ENCODE measurements at places on chromosomes 13 and 19.

- peak; percentile 96 for DNase-seq
Measured at GRCh38 chr13:49292742-49293486, 45.2 kb downstream of the CDADC1 start.

GRCh38 chr13:42735010-42735409 lies 46.4 kb upstream of the FAM216B start:
- DNase-seq = peak; percentile 30

- peak; percentile 9 for DNase-seq
Measured at GRCh38 chr19:6150289-6150688, 14.8 kb downstream of the ACSBG2 start.

GRCh38 chr19:39518975-39519374 lies 4.0 kb downstream of the SELENOV start:
- no peak for DNase-seq

- DNase-seq = no peak
Measured at GRCh38 chr13:103358255-103358932, 292.2 kb upstream of the SLC10A2 start.

- no peak for DNase-seq
Measured at GRCh38 chr19:4301590-4302242, 473 bp downstream of the TMIGD2 start.

DNA sequence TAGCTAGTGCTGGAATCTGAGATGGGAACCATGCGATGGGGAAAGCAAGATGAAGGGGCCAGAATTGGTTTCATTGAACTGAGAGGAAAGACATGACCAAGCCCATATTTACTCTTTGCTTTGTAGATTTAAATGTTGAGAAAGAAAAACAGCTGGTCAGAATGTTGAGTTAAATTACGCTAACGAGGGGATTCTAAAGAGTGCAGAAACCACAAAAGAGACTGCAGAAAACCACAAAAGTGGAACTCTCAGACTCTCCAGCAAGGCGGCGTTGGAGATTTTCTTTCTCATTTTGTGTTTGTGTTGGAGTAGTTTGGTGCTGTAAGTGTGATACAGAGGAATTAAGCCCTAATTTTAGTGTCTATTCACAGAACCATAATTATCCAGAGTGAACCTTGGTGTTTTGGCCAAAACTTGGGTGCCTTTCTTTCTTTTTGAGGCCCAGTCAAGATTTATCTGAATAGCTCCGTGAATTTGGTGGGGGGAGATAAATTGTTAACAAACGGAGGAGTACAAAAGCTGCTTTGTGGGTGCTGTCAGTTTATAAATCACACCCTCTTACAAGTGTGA lies 26.3 kb downstream of the SAE1 start:
- no peak for DNase-seq

DNA sequence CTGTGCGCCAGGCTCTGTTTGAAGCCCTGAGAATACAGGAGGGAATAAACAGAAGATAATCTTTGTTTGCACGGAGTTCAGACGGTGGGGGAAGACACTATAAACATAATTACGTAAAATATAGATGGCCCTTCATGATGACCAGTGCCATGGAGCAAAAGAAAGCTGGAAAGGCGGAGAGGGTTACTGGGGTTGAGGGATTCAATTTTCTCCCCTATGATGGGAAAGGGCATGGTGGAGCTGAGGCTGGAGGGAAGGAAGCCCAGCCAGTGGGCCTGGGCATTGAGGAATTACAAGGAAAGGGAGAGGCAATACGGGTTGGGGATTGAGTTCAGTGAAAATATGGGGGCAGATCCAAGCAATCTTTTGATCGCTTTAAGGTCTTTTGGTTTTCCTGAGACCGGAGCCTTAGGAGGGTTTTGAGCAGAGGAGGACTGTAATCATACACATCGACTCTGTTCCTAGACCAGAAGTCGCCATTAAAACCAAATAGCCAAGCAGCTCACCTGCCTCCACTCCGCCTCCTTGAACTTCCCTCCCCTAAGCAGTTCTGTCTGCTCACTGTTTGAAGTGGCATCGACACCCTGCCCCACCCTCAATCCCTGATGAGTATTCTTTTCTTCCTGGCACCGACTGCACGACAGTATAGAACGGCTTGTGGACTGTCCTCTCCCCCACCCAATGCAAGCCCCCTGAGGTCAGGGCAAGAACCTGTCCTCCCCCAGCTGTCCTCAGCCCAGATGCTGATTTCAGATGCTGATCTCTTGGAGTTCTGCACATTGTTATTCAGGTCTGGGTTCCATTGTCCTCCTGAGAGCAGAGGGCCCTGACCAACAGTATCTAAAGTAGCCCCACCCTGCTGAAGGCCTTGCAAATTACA lies 813 bp upstream of the ZNF296 start:
- no peak for DNase-seq

GRCh38 chr13:51839711-51840540 lies 5.1 kb downstream of the TMEM272 start:
- DNase-seq = no peak

- no peak for DNase-seq
Measured at GRCh38 chr19:3506384-3507340, 551 bp downstream of the FZR1 start.

DNA sequence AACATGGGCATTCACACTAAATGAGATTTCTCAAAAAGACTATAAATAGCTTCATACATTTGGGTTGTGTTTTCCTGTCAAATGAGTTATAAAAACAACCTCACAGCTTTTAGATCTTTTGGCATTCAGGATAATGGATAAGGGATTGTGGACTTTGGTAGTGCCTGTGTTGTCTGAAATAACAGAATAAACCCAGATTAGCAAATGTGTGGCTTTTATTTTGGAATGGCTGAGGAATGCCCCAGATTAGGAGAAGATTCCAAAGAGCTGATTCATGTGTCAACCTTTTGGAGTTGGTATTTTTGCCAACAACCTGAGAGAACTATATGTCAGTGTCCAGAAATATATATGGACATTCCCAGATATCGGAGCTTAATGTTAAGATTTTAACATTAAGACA lies 164.7 kb downstream of the MTUS2 start:
- DNase-seq = no peak
